ENCODE measurements at places on chromosomes 16 and 17.
A peak's percentile ranks its signal among the peaks of the same experiment; 100 is the strongest.

DNA sequence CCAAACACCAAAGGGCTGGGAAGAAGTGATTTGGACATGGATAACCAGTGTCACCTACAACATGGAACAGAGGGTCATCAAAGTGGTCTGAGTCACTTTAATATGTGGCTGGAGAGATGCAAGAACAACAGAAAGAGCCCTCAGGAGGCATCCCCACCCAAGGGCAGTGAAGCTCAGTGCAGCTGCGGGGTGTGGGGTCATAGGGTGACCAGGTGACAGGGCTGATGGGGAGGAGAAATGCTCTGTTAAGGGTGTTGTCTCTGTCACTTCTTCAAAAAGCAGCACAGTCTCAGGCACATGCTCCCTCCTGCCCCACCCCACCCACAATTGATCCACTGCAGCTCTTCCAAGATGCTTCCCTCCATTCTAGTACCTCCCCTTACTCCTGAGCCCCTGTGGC, 819.1 kb downstream of the KCNJ18 start:
- no peak for DNase-seq

DNA sequence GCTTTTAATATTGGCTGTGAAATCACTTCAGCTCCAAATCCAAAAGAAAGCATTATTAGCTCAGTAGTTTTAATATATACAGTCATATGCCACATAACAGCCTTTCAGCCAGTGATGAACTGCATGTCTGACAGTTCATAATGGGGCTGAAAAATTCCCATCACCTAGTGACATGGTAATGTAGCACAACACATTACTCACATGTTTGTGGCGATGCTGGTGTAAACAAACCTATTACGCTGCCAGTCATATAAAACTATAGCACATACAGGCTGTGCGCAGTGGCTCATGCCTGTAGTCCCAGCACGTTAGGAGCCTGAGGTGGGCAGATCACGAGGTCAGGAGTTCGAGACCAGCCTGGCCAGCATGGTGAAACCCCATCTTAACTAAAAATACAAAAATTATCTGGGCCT, 92.2 kb downstream of the TUBD1 start:
- peak; percentile 76 for DNase-seq

DNA sequence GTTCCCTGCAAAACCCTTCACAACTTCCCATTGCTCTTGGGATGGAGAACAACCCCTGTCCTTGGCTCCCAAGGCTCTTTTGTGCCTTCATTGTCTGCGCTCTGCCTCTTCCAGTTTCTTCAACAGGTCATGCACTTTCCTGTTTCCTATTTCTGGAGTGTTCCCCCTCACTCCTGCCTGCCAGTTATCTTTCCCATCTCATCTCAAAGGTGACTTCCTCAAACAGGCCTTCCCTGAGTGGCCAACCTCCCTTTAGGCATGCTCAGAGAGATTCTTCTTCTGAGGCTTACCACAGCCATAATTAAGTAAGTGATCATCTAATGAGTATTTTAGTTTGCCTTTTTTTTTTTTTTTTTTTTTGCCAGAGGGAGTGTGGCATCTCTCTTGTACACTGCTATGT, 2.9 kb upstream of the CYLD start:
- no peak for DNase-seq

- DNase-seq: no peak
Measured at GRCh38 chr16:51938861-51939260, 608.1 kb downstream of the TOX3 start.

GRCh38 chr17:55577687-55578086, 66.4 kb upstream of the SMIM36 start:
- no peak for DNase-seq

DNA sequence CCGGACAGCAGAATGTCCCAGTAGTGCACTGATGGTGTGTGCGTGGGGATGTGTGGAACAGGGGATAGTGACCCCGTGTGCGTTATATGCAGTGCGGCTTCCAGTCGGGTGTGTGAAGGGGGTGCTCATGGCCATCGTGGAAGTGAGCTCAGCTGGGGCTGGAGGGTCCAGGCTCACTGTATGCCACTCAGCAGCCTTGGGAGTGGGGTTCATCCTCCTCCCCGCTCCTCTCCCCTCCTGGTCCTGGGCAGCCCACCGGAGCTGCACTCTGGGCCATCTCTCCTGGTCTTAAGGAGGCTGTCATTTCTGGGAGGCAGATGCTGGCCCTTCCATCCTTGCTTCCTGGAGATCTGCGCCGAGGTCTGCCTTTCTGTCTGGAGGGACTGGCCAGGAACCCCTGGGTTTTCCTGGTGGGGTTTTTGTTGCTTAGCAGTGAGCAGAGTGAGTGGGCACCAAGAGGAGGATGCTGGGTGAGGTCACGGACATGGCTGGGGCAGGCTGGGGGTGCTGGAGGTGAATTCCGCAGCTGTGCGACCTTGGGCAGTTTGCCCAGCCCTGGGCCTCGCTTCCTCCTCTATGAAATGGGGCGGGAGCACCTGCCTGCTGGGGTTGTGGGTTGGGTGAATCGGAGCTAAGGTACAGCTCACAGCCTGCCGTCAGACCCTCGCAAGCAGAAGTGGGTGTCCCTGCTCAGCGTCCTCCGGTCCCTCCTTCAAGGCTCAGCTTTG, 164.1 kb downstream of the SEC14L1 start:
- DNase-seq: no peak

DNA sequence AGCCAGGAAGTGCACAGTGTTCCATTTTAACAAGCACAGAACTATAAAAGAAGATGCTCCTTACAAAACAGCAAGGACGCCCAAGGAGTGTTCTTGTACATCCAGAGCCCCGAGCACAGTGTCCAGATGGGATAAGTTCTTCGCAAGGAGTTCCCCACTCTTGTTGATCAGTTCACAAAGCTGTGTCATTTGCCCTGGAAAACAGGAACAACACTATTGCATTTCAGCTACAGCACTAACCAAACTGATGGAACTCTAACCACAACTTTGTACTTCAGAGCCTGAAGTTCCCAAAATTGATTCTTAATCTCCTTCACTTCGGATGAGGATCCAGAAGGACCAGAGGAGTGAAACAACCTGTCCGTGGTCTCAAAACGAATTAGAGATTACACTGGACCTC, 5.1 kb downstream of the COPS3 start:
- no peak for DNase-seq

- DNase-seq: no peak
Measured at GRCh38 chr16:51531271-51531670, 380.2 kb upstream of the SALL1 start.

DNA sequence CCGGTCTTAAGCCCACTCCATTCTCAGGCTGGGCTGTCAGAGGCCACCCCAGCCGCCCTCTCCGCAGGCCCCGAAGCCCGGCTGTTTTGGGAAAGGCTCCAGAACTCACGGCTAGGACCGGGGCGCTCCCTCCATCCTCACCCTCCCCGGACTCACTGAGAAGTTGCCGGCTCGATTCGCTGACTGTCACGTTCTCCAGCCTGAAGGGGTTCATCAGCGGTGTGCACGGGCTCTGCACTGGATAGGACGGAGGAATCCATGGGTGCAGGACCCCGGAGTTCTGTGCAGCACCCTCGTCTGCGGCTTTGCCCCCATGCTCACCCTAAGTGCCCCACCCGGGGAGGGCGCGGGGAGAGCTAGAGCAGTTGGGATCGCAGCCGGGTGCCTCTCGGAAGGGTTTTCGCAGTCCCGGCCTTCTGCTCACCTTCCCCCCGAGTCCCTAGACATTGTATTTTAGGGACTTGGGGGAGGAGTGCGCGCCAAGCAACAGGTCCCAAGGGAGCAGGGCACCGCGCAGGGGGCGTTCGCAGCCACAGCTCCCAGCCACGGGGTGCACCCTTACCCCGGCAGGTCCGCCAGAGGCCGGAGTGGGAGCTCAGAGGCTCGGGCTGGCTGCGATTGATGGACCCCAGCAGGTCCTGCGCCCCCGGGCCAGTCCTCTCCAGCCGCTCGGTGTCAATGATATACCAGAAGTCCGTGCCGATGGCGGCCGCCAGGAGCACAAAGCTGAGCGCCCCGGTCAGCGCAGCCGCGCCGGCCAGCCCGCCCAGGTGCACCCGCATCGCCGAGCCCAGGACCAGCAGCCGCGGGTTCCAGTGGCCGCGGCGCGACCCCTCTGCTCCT, 1.0 kb downstream of the TMEM114 start:
- no peak for DNase-seq

DNA sequence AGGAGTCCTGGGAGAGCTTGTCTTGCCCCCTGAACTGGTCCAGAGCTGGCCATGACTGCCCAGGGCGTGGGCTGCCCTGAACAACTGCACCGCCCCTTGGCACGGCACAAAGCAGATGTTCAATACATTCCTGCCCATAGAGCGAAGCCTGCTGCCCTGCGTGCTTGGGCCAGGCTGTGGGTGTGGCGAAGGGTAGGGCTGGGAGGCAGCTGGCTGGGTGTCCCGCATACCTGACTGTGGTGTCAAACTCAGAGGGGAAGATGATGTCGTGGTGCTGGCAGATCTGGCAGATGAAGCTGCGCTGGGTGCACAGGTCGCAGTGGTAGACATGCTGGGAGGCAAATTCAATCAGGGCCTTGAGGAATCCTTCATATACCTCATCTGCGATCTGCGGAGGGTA, 124.2 kb upstream of the SMURF2 start:
- no peak for DNase-seq

- no peak for DNase-seq
Measured at GRCh38 chr16:17926866-17927399, 409.6 kb downstream of the NPIPA8 start.

DNA sequence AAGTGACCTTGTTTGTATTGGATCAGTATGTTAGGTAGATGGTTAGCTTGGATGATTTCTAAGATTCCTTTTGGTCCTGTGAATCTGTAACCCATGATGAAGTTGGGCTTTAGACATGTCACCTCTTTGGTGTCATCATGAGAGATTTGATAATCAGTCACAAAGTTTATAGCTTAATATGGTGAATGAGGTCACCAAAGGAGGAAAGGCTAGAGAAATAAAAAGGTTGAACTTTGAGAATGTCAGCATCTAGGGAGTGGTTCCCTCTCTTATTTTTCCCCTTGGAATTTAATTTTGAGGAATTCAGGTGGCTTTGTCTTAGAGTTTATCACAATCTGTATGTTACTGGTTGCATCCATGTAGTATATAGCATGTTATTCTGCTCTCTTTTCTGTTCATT, 45.3 kb downstream of the NLK start:
- no peak for DNase-seq

- no peak for DNase-seq
Measured at GRCh38 chr16:48157794-48158193, 2.0 kb upstream of the ABCC12 start.

DNA sequence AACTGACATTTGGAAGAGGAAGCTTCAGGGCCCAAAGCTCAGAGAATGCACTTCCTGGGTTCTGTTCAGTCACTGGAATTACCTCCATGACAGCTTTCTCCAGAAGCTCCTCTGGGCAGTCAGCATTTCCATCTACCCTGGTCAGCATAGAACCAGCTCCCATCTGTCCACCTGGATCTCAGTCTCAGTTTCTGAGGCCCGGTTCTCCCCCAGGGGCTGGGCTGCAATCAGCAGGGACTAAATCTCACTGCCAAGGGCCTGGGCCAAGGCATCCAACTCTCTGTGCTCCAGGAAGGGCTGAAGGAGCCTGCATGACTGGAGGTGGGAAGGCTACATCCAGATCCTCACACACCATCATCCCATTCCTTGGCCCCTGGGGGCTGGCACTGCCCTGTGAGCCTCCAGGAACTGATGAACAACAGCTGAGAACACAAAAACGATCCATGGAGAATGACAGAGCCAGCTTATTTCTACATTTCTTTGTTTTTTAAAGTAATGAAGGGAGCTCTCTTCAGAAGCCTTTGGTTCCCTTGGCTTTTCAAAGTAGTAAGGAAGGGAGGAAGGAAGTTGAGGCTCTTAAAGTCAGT, 66.3 kb upstream of the MRTFB start:
- no peak for DNase-seq

DNA sequence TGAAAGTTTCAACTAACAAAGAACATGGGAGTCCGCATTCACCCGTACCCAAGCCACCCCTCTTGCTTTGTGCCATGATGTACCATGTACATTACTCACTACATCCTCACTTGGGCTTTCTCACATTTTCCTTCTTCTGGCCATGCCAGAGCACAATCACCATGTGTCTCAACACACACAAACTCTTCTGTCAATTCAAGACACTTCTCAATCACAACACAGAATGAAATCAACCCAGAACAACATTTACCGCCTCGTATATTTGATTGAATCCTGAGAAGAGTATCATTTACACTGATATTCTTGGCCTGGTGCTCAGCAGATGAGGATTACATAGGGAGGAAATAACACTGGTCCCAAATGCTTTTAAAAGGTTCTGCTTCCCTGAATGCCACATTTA, 4.5 kb downstream of the ADAMTS18 start:
- no peak for DNase-seq

- DNase-seq: no peak
Measured at GRCh38 chr17:83037874-83038165, 41.6 kb upstream of the METRNL start.

GRCh38 chr16:17757808-17758207, 287.0 kb upstream of the XYLT1 start:
- DNase-seq: no peak

- no peak for DNase-seq
Measured at GRCh38 chr17:66313995-66314659, 11.7 kb downstream of the PRKCA start.

Data from amniotic epithelial cell (primary cell).